Right cardiac atrium (tissue), 5 donors: ENCODE measurements at places on chromosomes 2 and 18. TPM values are rescaled to one million over a fixed set of nuclear protein-coding genes. Genes with fewer than 3 reads are reported as not detected.

DNA sequence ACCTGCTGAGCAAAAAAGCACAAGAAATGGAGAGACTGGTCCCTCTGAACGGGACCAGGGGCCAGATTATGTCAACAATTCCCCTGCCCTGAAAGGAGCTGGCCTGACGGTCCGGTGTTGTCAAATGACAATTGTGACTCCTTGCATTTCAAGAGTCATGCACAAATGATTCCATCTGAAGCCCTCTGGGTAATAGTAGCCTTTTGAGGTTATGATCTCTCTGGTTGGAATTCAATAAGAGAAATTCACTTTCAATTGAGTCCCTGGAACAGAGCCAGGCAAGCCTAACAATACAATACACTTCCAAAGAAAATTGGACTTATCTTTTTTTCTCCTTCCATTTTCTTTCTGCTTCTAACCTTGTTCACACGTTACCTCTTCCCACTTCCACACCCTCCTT lies 116.9 kb downstream of the C1D start:
- DNase-seq: no peak

GRCh38 chr2:234829074-234829455 lies 122.8 kb upstream of the SH3BP4 start:
- DNase-seq: no peak

GRCh38 chr2:102081606-102082005 lies 60.9 kb upstream of the IL1R1 start:
- no peak for DNase-seq

DNA sequence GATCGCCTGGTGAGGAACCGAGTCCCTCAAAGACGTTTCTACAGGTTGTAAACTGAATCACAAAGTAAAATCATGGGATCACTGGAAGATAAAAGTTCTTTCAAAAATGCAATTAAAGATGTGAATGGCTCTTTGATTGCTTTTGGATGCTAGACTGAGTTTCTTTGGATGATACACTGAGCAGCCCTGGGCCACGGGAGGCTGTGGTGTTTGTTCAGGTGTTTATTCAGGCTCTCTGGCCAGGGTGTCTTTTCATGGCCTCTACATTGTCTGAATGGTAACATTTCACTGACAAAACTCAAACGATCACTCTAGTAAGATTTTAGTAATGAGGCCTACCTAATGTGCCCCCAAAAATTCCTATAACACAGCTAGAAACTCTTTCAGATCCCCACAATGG lies 48.4 kb upstream of the SPATS2L start:
- no peak for DNase-seq

DNA sequence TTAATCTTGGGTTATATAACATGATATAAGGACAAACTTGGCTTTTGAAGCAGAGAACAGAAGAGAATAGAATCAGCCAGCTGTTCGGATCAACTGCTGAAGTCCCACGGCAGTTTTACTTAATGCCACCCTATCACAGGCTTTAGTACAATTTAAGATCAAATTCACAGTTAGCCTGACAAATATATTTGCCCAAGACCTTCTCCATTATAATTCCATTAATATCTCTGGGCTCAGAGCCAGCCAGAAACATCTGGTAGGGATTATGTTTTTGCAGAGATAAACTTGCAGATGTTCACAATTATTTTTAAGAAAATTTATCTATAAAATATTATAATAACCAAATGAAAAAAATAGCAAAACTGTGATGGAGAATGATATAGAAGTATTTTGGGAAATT lies 381.4 kb downstream of the RAD51AP2 start:
- DNase-seq: no peak

DNA sequence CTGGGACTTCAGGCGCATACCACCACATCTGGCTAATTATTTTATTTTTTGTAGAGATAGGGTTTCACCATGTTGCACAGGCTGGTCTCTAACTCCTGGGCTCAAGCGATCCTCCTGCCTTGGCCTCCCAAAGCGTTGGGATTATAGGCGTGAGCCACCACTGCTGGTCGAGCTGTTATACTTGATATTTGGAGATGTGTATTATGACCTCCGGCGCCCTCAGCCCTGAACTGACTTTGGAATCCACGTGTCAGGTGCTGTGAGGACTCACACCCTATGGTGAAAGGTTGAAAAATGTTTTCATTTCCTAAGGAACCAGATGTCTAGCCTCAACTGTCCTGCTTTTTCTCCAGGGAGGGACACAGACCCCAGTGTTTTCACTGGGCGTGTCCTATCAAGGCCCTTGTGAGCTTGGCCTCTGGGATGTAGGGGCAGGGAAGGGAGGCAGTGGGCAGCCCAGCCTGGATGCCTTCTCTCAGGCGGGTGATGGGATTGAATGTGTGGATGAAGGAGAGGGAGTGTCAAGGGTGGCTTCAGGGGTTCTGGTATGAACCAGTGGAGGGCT lies 56.4 kb upstream of the HAAO start:
- DNase-seq: no peak

DNA sequence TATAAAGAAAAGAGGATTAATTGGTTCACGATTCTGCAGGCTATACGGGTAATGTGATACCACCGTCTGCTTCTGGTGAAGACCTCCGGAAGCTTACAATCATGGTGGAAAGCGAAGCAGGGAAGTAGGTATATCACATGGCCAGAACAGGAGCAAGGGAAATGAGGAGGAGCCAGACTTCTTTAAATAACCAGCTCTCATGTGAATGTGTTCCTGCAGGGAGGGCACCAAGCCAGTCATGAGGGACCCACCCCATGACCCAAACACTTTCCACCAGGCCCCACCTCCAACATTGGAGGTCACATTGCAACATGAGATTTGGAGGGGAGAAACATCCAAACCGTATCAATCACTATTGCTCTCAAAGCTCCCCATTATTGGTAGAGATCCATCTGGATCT lies 61.8 kb downstream of the EFEMP1 start:
- peak; percentile 56 for DNase-seq

DNA sequence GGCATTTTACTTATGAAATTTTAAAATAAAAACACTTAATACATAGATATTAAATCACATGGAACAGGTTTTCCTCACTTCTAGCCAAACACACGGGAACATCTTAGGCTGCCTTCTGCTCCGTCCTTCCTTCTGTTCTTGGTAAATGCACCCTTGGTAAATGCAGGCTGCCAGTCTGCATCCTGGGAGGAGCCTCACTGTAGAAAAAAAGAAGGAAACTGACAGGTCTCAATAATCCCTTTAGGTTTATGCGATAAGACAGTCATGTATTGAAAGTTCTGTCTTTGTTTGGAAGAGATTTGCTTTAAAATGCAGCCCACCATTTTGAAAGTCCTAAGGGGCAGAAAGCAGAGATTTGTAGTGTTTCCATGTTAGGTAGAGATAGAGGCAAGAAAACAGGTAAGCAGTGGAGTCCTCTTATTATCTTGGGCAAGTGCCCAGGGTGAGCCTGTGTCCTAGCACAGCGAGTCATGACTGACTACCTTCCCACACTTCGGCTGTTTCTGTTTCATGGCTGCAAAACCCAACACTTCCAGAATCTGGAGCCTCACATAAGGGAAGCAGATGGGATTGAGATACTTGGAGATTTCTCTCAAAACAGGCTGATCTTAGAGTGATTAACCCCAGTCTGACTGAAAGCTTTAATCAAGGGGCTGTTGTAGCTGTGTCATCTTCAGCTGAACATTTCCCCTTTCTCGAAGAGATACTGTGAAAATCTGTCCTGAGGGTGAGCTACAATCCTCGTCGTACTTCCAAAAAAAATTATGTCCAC lies 131.4 kb upstream of the MAP3K20 start:
- no peak for DNase-seq

DNA sequence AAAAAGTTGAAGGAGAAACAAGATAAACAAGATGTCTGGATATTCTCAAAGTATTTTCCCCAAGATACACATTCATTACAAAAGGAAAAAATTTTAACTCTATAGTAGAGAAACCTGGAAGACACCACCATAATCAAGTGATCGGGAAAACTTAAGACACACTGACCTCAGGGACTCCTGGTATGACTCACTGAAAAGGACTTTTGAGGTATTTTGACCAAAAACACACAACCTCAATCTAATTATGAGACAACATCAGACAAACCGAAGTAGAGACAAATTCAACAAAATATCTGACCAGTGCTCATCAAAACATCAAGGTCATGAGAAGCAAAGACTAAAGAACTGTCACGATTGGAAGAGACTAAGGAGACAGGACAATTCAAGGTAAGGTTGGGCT lies 34.7 kb downstream of the LPIN2 start:
- no peak for DNase-seq

DNA sequence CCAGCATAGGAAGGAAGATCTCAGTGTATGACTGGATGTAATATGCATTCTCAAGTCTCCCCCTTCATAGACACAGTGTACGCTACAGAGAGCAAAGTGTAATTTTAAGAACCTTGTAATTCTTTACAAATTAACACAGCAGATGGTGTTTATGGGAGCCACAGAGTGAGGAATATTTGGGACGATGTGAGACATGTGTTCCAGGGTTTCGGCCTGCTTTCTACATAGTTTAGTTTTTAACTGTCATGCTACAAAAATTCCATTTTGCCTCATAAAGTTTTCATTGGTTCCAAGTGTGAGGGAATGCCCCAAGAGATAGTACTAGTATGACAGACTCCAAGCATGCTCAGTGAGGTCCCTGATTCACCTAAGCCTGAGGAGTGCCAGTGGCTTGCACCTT lies 76.2 kb upstream of the LRRTM1 start:
- no peak for DNase-seq

DNA sequence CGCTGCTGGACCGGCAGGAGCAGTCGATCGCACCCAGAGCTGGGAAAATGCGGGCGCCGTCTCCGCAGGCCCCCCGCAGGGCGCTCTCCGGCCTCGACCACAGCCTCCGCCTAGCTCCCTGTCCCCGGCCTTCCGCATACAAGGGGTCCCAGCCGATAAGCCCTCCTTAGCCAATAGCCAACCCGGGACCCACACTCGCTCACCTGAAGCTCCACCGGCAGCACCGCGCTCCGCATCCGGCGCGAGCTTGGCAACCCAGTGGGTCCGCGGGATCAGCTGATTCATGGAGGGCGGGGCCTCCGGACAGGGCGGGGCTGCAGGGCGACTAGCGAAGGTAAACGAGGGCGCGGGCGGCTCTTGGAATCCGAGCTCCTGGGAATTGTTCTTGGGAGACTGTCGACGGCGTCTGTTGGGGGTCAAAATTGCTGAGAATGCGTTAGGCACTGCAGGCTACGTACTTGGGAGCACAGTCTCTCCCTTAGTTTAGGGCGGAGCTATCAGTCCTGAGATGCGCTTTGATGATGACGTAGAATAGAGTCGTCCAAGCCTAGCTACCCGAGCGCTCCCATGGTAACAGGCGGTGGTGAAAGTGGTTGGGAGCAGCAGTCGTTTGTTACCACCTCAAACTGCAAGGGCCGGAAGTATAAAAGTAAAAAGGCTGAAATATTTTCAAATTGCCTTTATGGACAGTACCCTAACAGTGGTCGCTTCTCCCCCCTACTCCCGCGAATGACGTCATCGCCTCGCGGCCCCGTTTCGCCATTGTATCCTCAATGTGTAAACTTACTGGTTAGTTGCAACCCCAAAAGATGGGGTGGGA lies at the start of gene ALS2:
ALS2 (minus strand) TSS at position 260 of the 820 bp plus-strand sequence. CDS start 12,048 bp downstream, outside the sequence.
- DNase-seq: peak; percentile 98

- no peak for DNase-seq
These were observed 297.7 kb upstream of the DOK6 start for GRCh38 chr18:69102959-69103358.

GRCh38 chr2:174333017-174333371 lies 1.8 kb upstream of the SP9 start:
- no peak for DNase-seq

- DNase-seq: no peak
These were observed 132.1 kb upstream of the DLGAP1 start for GRCh38 chr18:4587204-4587603.

- no peak for DNase-seq
These were observed 17.1 kb downstream of the EPB41L5 start for GRCh38 chr2:120029672-120030640.

GRCh38 chr2:177756336-177756735 lies 316.2 kb downstream of the PDE11A start:
- no peak for DNase-seq

DNA sequence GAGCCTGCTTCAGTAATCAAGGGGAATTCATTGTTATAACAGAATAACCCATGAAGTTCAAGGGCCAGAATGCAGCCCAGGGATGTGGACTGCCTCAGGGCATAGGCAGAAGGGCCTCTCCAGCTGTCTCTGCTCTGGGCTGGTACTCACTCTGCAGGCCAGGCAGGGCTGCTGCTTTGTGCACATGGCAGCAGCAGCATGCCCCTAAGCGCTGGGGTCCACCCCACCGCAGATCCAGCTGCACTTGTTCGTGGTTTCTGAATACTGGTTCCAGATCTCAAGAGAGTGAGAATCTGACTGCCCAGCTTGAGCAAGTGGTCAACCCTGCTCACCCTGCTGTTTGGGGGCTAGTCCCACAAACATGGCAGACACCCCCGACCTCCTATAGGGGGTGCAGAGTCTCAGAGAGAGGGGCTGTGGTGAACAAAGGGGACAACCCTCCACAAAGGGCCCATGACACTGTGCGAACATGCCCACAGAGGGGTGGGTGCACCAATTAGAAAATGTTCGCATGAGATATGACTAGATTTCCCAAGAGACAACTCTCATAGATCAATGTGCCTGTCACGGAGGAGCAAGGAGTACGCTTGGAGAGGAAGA lies 87.3 kb downstream of the ACTR3 start:
- DNase-seq: no peak

IL1RL1 gene
- total RNA-seq: 2.4 TPM

IL1A gene
- not detected for total RNA-seq

CD28 gene
- total RNA-seq: 0.64 TPM

ANKAR gene
- total RNA-seq: 9.2 TPM

COQ10B gene
- 28.1 TPM for total RNA-seq

OTOS gene
- not detected for total RNA-seq

KLHL14 gene
- total RNA-seq: not detected

REG3G gene
- total RNA-seq: not detected

SLC4A3 gene
- total RNA-seq: 439 TPM

RAB6C gene
- not detected for total RNA-seq
